Forelimb muscle (tissue), 1 donor: ENCODE measurements at places on chromosomes 3 and 15.

- no peak for DNase-seq
Observed at GRCh38 chr15:59918994-59919951, 84.8 kb upstream of the FOXB1 start.

DNA sequence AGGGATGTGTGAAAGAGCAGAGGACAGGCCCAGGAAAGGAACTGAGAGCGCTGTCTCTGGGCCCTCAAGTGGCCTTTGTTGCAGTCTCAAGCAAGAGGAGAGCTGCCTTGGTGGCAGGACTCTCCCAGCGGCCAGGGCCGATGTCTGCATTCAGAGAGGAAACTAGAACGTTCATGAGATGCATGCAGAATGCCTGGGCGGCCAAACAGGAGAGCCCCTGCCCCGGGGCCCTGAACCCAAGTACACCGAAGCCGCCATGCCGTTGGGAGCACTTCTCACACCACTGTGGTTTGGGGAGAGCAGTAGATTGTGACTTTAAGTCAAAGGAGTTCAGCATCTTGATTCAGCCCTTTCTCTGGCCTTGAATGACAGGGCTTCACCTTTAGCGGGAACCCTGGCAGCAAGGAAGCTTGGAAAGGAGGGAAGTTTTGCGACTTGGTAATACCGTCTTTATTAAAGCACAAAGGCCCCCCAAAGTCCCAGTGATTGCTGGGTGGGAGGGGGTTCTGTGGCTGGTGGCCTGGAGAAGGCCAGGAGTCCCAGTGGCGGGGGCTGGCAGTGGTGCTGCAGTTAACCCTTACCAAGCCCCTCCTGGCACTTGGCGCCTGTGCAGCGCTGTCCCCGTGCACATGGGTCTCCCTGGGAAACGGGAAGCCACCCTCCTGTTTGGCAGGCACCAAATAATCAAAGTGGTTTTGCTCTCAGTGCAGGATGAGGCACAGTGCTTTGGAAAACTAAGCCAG lies 36.2 kb downstream of the SLC6A11 start:
- no peak for DNase-seq

DNA sequence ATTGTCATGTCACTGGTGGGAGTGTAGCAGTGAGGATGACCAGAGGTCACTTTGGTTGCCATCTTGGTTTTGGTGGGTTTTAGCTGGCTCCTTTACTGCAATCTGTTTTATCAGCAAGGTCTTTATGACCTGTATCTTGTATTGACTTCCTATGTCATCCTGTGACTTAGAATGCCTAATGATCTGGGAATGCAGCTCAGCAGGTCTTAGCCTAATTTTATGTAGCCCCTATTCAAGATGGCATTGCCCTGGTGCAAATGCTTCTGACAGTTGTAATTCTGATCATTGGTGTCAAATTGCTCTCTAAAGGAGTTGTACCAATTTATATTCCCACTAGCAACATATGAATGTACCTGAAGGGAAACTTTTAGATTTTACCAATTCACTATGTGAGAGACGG lies 74.4 kb downstream of the STRIT1 start:
- no peak for DNase-seq

DNA sequence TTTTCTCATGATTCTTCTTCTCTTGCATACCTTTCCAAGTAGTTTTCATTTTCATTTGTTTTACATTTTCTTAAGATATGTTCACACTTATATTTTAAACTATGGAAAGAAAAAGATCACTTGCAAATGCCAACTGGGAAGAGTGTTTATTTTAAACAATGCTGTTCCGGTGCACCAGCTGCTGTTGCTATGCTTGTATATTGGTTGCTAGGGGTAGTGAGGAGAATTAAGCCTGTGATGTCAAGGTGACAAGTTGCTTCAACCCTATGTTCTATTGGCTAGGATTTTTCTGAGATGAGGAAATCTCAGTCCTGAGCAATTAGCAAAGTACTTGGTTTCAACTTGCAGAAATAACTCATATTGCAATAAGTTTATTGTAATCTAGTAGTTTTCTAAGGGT lies 500.1 kb downstream of the MFSD1 start:
- no peak for DNase-seq

DNA sequence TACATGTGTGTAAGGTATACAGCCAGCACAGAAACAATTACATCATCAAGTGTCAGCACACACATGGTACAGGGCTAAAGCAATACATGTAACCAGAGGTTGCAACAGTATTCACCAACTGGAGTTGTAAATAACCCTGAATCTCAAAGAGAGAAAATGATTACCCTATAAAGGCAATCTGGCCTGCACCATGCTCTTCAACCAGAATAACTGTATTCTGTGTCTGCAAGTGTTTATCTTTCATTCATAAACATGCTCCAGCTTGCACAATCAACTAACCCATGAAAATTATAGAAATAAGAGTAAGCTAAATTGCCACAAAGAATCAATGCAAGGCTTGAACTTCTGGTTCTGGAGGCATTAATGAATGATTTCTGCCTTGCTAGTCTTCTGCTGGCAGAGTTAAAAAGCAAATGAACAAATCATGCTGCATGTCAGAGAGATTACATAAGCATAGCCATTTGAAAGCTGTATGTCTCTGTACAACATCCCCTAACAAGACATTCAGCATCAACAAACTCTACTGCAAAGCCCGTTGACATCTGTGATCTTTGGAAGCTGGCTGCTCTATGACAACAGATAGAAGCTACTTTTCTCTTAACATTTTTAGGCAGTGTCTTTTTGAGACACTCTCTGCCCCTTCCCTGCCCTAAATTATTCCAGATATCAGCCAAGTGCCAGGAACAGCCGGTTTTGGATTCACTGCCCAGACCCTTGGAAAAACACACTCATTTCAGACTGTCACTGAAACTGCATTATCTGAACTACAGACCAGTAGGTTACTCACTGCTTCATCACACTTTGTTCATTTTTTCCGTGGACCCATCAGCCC lies 871.0 kb downstream of the OTOL1 start:
- DNase-seq, result no peak

DNA sequence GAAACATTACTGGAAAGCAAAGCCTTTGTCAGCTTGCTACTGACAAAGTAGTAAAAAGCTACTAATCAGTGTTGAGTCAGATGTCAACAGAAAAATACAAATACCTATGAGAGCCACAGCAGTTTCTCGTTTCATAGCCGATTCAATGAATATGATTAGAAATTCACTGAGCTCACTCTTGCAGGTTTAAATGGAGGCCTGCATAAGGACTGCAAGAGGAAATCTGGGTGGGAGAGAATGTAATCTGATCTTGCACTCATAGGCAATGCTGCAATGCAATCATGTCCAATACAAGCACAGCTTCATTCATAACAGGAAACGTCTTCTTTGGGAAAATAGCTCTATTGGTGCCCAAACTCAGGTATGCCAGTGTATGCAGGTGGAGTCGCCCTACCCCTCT lies 608.8 kb downstream of the ROBO2 start:
- no peak for DNase-seq

GRCh38 chr3:66362541-66362941 lies 138.3 kb downstream of the LRIG1 start:
- peak; percentile 52 for DNase-seq

- DNase-seq, result no peak
Observed at GRCh38 chr15:44788748-44789147, 52.4 kb downstream of the TRIM69 start.

- DNase-seq, result no peak
Observed at GRCh38 chr3:8760506-8760905, 8.9 kb downstream of the OXTR start.

DNA sequence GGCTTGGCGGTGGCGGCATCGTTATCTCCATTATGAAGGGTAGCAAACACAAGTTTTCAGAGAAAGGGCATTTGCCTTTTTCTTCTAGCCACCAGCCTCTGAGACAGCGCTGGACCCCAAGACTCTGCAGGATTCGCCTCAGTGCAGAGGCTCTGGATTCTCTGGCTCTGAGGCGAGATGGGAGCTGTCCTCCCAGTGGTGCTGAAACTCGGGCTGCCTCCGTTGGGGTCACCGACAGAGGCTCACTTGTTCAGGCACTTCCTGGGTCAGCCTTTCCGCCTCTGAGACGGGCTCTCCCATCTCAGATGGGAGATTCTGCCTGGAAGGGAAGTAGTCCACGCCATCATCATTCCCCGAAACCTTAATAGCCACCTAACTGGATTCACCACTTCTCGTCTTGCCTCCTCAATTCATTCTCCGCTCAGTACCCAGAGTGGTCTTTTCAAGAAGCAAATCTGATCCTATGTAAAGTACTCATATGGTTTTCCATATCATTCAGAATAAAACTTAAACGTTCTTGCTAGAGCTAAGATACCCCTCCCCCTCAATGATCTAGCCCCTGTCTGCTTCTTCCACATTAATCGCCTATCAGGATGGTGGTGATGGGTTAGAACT lies 76.9 kb downstream of the RHCG start:
- DNase-seq, result peak; percentile 22

GRCh38 chr15:34582461-34583371 lies 735 bp downstream of the GOLGA8B start:
- DNase-seq, result no peak

DNA sequence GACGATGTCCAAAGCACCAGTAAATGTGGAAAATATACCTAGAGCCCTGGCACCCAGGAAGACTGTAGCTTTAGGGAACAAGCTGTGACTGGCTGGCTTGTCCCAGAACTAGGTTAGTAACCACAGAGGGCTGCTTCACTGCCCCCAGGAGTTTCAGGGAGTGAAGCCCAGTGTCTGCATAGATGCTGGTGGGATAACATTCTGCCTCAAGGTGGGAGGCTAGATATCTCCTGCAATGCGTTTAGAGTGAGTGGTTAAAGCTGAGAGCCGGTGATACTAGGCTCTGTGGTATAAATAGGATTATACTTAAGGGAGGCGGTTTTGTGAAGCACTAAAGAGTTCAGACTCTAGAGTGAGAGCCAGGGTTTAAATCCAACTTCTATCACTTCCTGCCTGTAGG lies 11.7 kb upstream of the CP start:
- DNase-seq, result no peak

GRCh38 chr3:31661993-31662670 lies 129.4 kb downstream of the STT3B start:
- no peak for DNase-seq

- DNase-seq, result no peak
Observed at GRCh38 chr3:25563601-25564000, 101.1 kb downstream of the TOP2B start.

DNA sequence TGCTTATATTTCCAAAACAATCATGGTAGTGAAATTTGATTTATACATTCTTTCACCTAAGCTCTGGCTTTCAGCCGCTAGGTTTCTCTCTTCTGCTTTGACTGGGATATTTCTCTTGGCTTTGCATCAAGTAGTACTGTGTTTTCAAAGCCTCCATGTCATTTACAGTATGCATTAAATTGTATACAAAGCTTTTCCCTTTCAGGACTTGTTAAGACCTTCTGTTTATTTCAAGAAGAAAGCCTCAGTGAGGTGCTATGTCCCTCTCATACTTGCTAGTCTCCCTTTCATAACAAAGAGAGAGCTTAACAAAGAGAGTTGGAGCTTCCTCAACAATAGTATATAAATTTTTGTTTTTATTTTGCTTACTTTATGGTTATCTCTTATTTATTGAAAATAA lies 84.2 kb upstream of the SLC25A26 start:
- DNase-seq, result no peak

DNA sequence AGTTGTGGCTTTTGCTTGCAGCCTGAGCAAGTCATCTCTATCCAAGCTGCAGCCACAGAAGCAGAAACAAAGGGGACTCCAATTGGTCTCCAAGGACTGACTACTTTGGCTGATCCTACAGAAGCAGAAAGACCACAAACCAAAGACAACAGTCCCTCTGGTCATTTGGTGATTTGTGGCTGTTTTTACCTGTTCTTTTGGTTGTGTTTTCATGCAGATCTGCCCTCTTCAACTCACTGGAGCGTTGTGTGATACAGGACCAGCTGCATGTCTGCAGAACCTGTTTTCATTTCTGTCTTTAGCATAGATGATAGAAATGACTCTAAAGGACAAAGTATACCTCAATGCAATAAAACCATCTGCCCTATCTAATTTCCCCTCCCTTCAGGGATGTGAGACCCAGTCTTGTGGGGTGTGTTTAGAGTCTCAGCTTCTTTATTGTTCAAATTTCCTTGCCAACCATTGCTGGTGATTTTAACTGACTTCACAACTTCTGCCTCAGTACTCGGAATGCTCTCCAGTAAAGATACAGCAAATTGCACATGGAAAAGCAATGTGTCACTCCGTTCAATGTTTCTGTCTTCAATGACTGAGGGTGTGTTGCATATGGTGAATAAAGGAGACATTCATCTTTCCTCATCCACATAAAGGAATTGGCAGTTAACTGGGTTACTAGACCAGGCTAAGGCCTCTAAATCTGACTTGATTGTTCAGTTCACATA lies 48.9 kb upstream of the SLC7A14 start:
- no peak for DNase-seq

DNA sequence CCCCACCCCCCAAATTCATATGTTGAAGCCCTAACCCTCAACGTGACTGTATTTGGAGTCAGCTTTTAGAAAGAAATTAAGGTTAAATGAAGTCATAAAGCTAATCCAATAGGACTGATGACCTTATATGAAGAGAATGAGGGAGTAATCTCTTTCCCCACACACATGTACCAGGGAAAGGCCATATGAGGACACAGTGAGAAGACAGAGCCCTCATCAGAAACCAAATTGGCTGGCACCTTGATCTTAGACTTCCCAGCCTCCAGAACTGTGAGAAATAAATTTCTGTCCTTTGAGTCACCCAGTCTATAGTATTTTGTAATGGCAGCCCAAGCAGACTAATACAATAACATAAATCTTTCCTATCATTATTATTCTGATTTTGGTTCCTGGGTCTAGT lies 194.7 kb upstream of the NANOGP8 start:
- no peak for DNase-seq

- peak; percentile 40 for DNase-seq
Observed at GRCh38 chr15:70062321-70062956, 35.3 kb downstream of the TLE3 start.

GRCh38 chr3:171190668-171191067 lies 164.1 kb upstream of the SLC2A2 start:
- no peak for DNase-seq

- no peak for DNase-seq
Observed at GRCh38 chr3:3101660-3102458, 8.3 kb downstream of the IL5RA start.

DNA sequence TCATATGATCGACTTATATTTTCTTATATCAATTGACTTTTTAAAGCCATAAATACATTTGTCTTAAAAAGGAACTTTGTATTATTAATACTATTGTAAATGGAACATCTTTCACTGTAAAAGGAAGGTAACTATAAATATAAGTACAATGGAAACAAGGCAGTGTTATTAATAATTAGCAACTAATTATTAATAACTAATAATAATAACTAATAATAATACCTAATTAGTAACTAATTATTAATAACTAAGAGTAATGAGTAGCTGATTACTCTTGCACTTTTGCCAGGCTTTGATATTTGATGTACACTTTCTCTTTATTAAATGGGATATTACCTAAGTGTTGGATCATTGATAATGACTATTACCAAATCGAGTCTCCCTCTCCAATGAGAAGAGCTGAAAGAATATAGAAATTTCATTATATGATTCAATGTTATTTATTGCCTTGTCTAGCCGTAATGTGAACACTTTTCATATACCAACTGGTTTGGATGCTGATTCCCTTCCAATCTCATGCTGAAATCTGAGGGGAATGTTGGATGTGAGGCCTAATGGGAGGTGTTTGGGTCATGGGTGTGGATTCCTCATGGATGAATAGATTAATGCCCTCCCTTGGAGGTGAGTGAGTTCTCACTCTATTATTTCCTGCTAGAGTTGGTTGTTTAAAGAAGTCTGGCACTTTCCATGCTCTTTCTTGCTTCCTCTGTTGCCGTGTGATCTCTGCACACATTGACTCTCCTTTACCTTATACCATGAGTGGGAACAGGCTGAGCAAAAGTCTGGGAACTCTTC lies 202.1 kb upstream of the ZBTB20 start:
- DNase-seq, result no peak

GRCh38 chr3:139230391-139230790 lies 113.4 kb upstream of the MRPS22 start:
- no peak for DNase-seq
